COR-L47 (cell line): ENCODE measurements at places on chromosomes 6 and 20.

DNA sequence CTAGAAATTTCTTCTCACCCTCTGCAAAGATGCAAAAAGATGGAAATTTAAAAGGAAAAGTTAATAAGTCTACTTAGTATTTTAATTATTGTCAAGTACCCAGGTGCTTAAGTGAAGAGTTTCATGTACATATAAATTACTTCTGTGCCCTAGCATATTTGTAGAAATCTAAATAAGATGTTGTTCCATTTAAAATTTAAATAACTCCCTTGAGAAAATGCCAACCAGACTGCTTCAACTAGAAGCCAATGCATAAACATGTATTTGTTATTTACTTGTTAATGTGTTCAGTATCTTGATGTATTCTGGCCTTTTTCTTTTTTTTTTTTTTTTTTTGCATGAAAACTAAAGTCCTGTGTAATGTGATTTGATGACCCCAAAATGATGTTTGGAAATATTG, 6.3 kb upstream of the TMEM244 start:
- DNase-seq: no peak

DNA sequence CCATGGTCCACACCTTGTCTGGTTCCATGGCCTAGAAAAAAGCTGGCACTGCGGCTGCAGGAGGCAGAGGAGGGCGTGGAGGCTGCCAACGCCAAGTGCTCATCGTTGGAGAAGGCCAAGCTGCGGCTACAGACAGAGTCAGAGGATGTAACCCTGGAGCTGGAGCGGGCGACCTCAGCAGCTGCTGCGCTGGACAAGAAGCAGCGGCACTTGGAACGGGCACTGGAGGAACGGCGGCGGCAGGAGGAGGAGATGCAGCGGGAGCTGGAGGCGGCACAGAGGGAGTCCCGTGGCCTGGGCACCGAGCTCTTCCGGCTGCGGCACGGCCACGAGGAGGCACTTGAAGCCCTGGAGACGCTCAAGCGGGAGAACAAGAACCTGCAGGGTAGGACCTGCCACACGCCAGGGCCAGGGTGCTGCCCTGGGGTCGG, 43.4 kb downstream of the MYH7B start:
- DNase-seq: no peak

GRCh38 chr20:62377615-62378178, 9.2 kb upstream of the RPS21 start:
- peak; percentile 53 for DNase-seq

- no peak for DNase-seq
Measured at GRCh38 chr6:11418290-11418905, 119.2 kb upstream of the TMEM170B start.

GRCh38 chr6:145749632-145750031, 14.3 kb upstream of the EPM2A start:
- no peak for DNase-seq

DNA sequence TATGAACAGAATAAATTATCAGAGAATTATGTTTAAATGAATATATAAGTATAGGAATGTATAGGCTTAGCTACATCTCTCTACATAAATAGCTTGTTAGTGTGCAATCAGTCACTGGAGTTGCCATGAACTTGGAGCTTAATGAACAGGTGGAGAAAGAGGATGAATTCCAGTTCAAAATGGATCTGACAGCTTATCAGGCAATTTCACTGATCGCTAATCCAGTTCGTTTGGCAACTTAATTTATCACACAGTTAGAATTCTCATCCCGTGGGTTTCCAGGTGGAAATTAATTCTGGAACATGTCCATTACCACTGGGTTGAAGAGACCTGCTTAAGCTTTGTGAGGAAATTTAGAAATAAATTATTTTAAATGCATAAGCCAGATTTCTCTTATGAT, 118.1 kb downstream of the MACROD2 start:
- DNase-seq: no peak

DNA sequence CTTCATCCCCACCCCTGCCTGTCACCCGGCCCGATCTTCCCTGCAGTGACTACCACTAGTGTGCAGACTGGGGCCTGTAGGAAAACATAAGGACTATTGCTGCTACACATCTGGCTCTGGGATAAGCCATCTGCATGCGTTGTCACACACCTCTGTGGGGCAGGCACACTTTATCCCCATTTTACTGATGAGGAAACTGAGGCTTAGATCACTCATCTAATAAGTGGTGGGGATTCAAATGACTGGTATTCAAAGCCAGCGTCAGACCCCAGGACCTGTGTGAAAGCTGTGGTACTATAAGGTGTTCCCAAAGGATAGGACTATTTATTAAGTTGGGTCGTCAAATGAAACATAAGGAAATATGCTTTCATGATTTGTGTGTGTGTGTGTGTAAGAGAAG, 148.9 kb upstream of the RNF24 start:
- no peak for DNase-seq

DNA sequence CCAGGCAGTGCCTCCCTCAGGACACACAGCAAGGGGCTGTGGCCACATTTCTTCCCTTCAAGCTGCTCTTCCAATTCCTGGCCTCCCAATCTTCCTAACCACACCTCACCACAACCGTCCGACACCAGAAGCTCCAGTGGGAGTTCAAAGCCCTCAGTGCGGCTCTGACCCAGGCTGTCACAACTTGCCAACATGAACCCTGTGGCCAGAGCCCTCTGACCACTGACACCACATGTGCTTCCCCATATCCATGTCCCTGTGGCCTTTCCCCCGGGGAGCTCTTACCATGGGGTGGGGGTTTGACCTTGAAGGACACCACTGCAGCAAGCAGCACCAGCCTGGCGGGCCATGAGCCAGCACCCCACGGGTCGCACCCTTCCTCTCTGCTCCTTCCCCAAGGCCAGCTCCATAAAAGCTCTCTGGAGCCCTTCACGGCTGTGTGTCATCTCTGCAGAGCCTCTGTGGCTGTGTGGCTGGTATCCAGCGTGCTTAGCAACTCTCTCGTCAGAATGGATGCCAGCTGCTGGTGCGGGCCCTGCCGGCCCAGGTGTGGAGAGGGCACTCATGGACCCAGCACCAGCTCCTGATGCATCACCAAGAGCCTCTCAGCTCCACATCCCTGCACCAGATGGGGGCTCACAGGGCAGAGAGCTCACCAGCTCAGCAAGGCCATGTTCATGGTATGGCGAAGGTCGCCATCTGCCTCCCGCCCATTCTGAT, 106.1 kb downstream of the PSMB1 start:
- DNase-seq: no peak

GRCh38 chr20:38308047-38308438, 4.1 kb downstream of the BPI start:
- no peak for DNase-seq

DNA sequence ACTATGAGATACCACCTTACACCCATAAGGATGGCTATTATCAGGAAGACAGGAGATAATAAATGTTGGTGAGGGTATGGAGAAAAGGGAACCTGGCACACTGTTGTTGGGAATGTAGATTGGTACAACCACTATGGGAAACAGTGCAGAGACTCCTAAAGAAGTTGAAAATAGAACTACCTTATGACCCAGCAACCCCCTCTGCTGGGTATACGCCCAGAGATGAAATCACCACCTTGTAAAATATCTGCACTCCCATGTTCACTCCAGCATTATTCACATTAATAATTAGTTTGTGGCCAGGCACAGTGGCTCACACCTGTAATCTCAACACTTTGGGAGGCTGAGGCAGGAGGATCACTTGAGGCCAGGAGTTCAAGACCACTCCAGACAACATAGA, 26.8 kb downstream of the ZBTB9 start:
- no peak for DNase-seq

DNA sequence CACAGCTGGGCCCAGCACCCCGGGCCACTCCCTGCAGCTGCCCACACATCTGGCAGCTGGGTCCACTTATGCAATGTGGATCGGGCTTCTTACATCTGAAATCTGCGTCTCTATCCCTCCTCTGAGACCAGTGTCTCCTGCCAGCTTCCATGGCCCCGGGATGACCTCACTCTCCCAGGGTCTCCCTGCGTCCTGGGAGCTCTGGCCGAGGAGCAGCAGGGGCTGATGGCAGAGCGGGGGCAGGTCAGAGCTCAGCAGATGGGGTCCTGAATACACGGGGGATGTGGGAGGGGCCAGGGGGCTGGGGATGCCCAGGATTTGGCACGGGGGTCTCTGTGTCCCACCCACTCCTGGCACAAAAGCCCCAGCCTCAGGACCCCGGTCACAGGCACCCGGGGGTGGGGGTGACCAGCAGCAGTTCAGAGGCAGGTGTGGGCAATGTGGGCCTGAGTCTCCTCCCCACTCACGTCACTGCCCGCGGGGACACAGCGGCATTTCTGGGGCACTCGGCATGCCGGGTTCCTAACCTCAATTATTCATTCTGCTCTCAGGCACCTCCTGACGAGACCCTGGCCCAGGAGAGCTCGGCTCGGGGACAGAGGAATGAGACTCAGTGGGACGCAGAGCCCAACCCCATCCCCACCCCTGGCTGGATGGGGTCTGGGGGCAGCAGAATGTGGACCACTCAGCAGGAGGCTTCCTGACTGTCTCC, 16.4 kb downstream of the CHRNA4 start:
- DNase-seq: no peak

DNA sequence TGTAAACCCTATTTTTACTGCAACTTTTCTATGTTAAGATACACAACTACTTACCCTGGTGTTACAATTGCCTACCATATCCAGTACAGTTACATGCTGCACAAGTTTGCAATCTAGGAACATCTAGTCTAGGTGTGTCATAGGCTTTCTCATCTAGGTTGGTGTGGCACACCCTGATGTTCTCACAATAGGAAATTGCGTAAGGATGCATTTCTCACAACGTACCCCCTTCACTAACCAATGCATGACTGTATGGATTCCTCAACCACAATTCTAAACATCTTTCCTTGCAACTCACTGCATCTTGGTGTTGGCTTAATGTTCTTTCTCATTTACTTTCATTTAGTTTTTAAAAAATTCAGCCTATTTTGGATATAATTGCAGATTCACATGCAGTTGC, 31.6 kb downstream of the GJA10 start:
- DNase-seq: no peak

DNA sequence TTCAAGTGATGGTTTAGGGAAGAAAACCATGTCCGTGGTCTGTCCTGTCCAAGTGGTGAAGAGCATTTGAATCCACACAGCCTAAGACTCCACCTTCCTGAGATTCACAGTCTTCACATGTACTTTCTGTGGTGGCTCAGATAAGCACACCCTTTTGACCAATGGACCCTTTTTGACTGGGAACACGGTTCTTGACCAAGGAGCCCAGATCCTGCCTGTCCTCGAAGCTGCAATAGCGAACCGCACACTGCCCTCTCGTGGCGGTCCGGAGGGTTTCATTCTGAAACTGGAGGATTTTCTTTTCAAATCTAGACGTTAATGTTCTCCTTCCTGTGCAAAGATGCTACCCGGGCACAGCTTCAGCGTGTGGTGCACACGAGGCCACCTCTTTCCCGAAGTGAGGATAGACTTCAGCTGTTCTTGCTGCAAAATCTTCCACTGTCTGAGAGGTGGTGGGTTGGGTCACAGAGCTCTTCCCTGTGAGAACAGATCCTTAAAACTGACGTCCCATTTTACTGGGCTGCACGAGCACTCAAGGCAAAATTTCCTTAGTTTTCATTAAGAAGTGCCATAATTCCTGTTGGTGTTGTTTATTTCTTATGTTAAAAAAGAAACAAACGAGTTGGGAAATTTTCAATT, 90.5 kb downstream of the SYNJ2 start:
- DNase-seq: peak; percentile 16

DNA sequence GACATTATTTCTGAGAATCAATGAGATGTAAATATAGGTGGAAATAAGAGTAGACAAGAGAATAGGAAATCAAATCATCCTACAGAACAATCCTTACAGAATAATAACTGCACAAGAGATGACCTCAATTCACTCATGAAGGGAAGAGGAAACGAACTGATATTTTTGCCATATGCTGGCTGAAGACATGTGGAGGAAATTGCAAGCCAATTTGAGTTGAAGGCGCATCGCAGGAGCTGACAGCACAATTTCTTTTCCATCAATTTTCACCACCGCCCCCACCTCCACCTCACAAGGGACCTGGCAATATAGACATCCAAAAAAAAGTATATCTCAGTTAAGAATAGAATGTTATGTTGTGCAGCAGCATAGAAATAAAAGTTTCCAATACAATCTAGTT, 20.3 kb downstream of the CITED2 start:
- no peak for DNase-seq

- no peak for DNase-seq
Measured at GRCh38 chr6:6697620-6698019, 109.1 kb downstream of the LY86 start.

GRCh38 chr6:127748290-127748689, 152.6 kb downstream of the THEMIS start:
- DNase-seq: no peak

DNA sequence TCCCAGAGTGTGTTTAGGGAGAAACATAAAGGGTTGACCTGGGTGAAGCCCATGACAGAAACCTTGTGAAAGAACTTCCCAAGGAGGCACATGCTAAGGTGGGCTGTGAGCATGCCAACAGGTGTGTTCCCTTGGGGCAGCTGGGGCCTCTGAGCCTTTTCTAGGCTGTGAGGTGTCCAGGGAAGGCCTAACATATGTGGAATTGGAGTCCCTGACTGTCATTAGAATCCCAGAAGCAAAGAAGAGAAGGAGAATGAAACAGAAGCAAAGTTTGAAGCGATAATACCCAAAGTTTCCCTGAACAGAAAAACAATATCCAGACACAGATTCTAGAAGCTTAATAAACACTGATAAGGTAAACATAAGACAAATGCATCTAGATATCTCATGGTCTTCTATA, 143.3 kb downstream of the CD83 start:
- DNase-seq: no peak

DNA sequence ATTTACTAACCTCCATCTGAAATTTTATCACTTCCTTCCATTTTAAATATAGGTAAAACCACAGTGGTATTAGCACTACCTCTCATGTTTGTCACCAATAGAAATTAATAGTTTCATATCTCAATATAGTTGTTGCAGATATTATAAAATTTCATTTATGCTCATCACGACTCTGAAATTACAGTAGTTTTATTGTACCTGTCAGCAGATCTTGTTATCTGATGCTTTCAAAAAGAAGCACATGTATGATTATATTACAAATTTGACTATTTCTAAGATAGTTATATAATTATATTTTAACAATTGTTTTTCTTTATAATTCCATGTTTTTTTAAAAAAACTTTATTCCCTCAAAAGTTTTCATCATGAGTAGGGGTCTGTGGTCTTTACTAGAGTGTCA, 4.8 kb downstream of the TAAR5 start:
- DNase-seq: no peak

GRCh38 chr20:16125816-16126215, 447.4 kb downstream of the KIF16B start:
- DNase-seq: no peak

GRCh38 chr6:122817766-122818165, 28.7 kb downstream of the SMPDL3A start:
- DNase-seq: no peak

DNA sequence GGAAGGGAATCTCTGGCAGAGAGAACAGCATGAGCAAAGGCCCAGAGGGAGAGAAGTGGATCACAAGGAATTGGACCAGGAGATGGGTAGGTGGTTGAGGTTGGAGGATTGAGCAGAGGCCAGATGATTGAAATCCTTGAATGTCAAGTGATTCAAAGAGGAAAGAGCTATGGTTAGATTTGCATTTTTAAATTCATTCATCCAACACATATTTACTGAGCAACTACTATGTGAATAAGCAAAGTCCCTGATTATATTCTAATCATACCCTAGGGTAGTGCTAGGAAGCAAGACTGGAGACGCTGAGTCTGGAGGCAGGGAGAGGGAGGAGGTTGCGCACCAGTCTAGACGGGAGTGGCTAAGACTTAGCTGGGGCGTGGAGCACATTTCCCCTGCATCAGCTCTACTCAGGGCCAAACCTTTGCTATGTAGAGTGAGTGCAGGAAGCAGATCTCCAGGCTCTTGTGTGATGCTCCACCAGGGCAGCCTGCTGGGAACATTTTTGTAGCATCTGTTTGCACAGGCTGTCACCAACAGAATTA, 40.2 kb downstream of the EYA2 start:
- no peak for DNase-seq
